ENCODE measurements at places on chromosomes 5 and 9.

GRCh38 chr5:125823572-125823971 is 599.6 kb upstream of the GRAMD2B start:
- DNase-seq = no peak

GRCh38 chr9:83299094-83299493 is 236.2 kb upstream of the RASEF start:
- DNase-seq = peak; percentile 19

DNA sequence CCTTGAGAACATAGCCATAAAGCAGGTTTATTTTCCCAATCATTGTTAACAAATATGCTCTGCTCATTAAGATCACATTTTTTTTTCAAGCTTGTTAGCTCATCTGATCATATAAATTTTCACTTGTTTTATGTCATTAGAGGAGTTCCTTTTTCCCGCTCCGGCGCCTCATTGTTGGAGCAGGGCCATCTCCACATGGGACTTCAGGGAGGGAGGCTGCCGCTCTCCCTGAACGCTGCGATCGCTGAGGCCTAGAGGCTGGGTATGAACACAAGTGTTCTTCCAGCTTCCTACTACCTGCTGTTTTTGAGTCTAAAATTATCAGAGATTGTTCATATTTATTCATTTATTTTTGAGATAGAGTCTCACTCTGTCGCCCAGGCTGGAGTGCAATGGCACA is 246.9 kb downstream of the MPDZ start:
- DNase-seq = no peak

DNA sequence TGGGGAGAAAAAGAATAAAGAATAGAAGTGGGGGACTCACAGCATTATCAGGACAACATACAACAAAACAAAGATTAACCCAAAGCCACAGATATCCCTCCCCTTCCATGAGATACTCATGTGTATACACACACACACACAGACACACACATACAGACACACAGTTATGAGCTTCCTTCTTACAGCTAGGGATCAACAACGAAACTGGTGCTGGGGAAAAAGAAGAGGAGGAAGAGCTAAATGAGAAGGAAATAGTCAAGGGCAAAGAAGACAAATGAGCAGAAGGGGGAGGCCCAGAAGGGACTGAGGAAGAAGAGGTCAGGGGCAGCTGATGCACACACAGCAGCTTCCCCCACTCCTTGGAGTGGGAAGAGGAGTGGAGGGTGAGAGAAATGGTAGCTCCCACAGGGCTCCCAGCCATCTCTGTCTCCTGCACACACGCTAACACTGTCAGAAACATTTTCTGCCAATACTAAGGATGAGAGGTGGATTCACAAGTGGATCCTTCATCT is 66.2 kb downstream of the SIL1 start:
- DNase-seq = peak; percentile 56

All from inflammatory macrophage treated with lipopolysaccharide for 4 hours (primary cell).